ENCODE measurements at places on chromosomes 11 and 22.

DNA sequence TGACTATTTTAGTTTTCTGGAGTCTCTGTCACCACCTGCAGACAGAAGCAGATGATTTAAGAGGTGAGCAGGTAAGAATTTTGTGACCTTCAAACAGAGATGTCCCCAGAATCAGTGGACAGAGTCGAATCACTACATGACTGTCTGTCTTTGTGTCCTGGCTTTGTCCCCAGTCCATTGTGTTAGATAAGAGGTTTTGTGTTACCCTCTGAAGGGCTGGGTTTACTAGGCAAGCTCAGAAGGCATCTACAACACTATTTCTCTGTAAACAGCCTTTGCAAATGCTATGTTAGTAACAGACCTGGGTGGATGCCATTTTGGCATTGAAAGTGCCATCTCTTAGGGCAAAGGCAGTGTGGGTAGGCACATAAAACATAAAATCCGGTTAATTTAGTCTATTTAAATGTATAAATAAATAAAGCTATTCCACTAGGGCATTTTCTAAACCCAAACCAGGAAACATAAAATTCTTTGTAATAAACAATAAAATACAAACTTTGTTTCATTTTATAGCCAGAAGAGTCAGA is 40.3 kb upstream of the CADM1 start:
- DNase-seq: no peak

- DNase-seq: no peak
These were observed 889.1 kb downstream of the OPCML start for GRCh38 chr11:132643239-132643638.

DNA sequence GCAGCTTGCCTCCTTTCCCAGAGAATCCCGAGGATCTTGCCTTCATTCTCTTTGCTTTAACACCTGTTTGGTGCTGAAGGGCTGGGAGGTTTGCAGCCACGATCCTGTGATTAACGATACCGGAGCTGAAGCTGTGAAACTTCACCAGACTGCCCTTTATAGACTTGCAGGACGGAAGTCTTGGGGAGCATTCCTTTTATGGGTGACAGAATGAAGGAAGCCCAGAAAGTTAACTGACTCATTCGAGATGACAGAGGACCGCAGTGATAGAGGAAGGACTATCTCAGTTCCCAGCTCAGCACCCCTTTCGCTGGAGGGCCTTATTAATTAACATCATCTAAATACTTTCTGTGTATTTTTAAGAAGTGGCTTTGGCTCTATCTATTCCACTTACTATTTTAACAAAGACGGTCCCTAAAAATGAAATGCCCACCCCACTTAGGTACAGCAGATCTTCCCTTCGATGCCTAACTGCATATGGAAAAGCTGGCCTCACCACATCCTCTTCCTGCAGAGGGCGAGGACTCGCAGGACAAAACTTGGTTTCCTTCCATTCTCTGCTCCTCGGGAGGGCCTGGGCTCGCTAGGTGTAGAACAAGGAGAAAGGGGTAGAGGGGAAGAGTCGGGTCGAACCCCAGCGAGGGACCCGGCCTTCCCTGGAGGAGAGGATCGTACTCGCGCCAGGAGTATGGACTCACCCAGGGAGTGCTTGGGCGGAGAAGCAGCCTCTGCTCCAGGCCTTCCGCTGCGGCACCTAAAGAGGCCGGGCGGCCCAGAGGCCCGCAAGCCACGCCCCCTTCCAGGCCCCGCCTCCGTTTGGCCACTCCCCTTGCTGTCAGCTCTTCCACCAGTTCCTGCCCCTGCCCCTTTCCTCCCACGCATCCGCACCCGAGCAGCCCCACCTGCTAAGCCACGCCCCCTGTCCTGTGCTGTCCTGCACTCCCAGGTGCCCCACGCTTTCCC is 30.7 kb upstream of the USP47 start:
- no peak for DNase-seq

DNA sequence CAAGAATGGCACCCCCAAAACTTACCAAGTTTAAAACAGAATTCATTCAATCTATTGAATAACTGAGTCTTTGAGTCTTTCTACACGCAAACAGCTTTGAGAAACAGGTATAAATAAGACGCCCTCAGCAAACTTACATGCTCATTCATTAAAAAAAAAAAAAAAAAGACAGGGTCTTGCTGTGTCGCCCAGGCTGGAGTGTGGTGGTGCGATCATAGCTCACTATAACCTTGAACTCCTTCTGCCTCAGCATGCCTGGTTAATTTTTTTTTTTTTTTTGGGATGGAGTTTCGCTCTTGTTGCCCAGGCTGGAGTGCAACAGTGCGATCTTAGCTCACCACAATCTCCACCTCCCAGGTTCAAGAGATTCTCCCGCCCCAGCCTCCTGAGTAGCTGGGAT is 6.1 kb downstream of the PRR14L start:
- no peak for DNase-seq

GRCh38 chr22:46619240-46619829 is 851 bp upstream of the GRAMD4 start:
- no peak for DNase-seq

GRCh38 chr11:130769782-130770535 is 146.3 kb downstream of the SNX19 start:
- DNase-seq: no peak

- peak; percentile 17 for DNase-seq
These were observed 23.3 kb upstream of the PPP6R3 start for GRCh38 chr11:68436985-68437926.

DNA sequence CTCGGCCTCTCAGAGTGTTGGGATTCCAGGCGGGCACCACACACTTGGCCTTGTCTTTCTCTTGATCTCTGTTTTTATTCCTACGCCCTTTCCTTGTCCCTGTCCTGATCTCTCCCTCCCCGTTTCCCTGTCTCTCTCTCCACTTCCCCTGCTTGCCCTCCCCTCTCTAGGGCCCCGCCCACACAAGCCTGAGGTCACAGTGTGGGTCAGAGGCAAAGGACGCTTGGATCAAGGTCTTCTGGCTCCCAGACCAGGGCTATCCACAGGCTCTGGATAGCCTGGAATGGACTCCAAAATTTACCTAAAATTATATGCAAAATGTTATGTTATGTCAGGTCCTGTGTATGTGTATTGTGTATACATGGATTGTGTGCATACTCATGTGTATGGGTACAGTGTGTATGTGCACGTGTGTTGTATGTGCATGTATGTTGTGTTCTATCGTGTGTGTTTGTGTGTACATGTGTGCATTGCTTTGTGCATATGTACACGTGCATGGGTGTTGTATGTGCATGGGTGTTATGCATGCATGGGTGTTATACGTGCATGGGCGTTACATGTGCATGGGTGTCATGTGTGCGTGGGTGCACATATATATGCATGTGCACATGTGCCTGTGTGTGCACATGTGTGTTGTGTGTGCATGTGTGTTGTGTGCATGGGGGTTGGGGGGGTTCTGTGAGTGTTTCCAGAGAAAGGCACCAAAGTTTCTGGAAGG is 38.3 kb downstream of the TP53I11 start:
- no peak for DNase-seq

DNA sequence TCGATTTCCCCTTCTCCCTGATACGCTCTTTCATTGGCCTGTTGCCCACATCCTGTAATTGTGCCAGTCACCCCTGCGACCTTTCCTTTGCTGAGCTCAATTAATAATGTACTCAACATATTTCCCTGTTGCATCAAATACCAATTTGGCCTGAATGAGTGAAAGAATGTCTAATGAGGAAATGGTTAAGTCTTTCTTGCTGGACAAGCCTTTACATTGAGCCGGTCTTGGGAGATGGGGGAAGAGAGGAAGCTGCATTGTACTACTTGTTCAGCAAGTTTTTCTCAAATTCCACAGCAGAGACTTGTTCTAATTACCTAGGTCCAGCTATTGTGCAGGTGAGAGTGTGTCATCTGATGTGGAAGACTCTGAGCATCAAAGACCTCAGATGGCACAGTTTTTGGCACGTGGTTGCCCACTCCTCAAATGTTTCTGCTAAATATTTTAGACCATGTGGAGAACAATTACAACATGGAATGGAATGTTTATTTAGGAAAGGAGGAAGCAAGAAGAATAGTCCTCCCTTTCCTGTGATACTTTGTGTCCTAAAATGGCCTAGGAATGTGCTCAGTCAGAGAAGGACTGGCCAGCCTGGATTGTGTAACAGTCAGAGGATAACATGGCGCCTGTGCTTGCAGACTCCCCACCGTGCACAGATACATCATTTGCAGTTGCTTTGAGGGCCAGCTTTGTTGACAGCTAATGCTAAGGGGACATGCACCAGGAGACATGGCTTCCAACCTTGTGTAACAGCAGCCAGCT is 129.5 kb upstream of the E2F8 start:
- no peak for DNase-seq

- no peak for DNase-seq
These were observed 12.1 kb downstream of the MYEOV start for GRCh38 chr11:69305885-69306540.

- DNase-seq: peak; percentile 34
These were observed 936 bp downstream of the BRD1 start for GRCh38 chr22:49826603-49827270.

GRCh38 chr11:125348674-125349309 is 147.3 kb downstream of the FEZ1 start:
- DNase-seq: peak; percentile 57

GRCh38 chr11:133180201-133180600 is 352.1 kb downstream of the OPCML start:
- DNase-seq: no peak

DNA sequence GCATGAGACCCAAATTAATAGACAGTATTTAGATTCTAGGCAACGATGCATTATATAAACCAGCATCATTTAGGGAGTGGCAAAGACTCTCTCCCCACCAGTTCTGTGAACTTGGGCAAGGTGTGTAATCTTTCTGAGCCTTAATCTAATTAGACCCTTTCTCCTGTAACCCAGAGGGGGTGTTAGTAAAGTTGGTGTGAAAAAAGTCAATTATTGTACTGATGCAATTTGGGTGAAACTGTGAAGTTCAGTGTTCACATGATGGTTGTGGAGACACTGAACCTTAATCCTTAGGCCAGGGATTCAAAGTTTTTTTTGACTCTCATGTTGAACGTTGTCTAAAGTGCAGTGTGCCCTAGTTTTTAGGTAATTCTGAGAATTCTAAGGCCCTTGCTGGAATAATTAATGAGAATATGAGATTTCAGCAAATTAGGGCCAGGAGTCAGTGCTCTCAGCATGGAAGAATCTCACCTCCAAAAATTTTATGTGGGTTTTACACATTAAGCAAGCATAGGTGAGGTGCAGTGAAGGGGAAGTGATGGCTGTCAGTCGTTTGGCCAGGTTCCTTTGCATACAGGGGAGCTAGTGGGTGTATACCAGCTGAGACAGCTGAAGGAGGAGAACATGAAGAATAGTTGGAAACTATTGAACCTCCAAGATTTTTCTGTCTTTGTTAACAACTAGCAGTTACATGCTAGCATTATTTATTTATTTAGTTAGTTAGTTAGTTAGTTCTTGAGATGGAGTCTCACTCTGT is 94.2 kb downstream of the PTPRJ start:
- DNase-seq: no peak

DNA sequence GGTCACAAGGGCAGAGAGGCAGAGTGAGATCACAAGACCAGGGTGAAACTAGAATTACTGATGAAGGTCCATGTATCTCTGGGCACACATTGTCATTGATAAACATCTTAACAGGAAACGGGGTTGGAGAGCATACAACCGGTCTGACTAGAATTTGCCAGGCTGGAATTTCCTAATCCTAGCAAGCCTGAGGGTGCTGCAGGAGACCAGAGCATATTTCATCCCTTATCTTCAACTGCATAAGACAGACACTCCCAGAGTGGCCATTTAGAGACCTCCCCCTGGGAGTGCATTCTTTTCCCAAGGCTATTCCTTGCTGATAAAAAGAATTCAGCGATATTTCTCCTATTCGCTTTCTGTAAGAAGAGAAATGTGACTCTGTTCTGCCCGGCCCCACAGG is 84.6 kb upstream of the IZUMO1R start:
- no peak for DNase-seq

- DNase-seq: no peak
These were observed 111.2 kb upstream of the ALX4 start for GRCh38 chr11:44421090-44421675.

GRCh38 chr11:46351606-46352005 is 4.3 kb downstream of the DGKZ start:
- no peak for DNase-seq

GRCh38 chr11:8768625-8769333 is 86.2 kb downstream of the RPL27A start:
- DNase-seq: peak; percentile 44

DNA sequence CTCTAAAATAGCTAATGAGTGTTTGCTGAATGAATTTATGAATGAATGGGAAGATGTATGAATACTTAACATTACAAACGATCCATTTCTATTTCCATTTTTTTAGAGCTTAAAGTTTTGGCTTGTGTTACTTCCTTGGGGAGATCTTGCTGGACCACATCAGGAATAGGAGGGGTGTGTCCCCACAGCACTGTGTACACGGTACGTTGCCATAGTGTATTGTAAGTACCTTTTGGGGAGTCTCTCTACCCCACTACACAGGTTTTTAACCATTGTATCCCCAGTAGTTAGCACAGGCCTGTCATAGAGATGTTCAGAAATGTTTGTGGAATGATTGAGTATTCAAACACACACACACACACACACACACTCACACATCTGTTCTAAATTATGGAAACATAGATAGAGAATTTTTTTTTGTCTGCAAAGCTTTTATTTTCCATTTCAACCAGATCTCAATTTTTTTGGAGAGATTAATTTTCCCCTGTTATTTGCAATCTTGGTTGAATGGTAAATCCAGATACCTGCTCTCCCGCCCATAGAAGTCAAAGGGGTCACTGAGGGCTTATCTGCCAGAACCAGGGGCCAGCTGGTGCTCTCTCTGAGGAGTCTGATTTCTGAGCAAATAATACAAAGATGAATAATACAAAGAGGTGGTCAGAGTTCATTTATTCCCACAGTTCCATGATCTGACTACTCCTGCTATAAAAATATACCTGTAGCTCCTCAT is 471.0 kb downstream of the INSC start:
- DNase-seq: no peak

GRCh38 chr11:45158210-45158731 is 11.8 kb downstream of the PRDM11 start:
- no peak for DNase-seq

DNA sequence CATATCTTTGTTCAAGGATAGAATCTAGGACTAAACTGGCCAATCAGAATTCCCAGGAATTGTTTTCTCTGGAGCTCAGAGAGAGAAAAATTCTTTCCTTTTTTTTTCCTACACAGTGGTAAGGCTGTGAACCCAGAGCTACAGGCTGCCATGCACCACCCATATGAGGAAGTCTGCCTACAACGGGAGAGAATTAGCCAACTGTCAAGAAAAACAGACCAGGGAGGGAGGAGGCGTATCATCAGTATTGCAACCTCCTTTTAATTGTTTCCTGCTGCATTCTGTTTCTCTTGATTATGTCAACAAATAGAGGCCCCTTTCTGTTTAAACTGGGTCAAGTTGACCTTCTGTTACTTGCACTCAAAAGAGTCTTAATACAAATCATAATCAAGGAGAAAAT is 176.5 kb upstream of the UBASH3B start:
- no peak for DNase-seq

- DNase-seq: peak; percentile 78
These were observed 14.3 kb downstream of the PACSIN2 start for GRCh38 chr22:43000441-43001175.

DNA sequence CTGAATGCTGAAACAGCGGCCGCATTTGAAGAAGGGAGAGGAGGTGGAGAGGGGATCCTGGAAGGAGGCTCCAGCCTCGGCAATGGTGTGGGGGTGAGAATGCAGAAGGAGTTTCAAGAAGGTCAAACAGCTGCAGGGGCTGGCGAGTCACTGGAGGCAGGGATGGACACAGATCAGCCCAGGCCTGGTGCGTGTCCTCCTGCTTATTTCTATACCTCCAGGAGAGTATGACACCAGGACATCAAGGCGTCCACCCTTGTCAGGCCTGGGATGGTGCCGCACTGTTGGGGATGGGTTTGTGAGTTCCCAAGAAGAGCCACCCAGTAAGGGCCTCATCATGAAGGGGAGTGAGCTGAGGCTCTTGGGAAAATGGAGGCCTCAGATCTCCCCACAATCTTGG is 23.1 kb downstream of the IGLL1 start:
- DNase-seq: no peak

Data from activated CD4-positive, alpha-beta T cell treated with anti-CD3 and anti-CD28 coated beads, Interleukin-2, Interleukin-6, amounts not matched to agents 100 ng/mL and 50 ng/mL, durations not matched to agents 16 hours and 8 hours (primary cell).